H1 (cell line): ENCODE measurements at places on chromosomes 16 and 17. TPM values are rescaled to one million over a fixed set of nuclear protein-coding genes. Genes with fewer than 3 reads are reported as not detected.

DNA sequence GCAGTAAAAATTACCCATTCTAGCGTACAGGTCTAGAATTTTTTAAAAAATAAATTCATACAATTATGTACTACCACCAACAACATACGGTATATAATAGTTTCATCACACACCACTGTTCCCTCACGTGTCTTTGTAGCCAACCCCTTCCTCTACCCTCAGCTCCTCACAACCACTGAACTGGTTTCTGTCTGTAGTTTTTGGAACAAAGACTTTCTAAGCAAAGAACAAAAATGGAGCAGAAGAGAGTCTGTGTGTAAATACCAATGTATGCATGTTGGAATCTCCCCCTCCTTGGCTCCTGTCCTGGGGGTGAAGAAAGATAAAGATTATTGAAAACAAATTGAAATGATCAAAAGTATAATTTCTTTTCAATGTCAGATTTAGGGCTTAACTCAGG is 31.9 kb upstream of the CCR7 start:
- DNase-seq: no peak

DNA sequence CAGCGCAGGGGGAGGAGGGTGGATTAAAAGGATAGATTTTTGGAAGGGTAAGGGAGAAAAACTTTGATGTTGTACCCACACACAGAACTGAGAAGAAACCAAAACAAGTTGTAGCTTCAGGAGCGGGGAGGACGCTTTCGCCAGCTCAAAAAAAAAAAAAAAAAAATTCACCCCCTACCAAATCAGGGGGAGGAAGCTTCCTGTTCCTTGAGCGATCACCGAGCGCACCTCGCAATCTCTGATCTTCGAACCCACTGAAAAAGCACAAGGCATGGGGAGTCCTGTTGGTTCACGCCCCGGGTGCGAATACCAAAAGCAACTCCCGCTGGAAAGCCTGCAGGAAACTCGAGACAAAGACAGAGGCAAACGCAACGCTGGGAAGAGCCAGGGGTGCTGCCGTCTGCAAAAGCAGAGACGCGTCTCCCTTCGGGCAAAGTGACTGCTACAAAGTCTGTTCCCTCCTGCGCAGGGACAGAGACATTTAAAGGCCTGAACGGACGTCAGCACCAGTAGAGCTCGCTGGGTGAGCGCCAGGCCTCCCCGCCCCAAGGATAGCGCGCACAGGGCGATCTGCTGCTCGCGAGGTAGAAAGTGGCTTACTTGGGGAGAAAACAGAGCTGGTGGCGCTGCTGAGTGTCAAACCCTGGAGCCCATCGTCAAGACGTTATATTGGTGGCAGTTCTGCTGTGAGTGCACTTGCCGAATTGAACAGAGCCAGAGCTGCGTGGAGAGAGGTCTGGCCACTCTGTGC is 190.4 kb downstream of the USP22 start:
- peak; percentile 73 for DNase-seq

GRCh38 chr17:79023180-79023705 is 726 bp upstream of the C1QTNF1 start:
- no peak for DNase-seq

GRCh38 chr16:81519301-81520150 is 74.9 kb downstream of the CMIP start:
- no peak for DNase-seq

GRCh38 chr16:318628-319027 is 33.9 kb downstream of the AXIN1 start:
- peak; percentile 79 for DNase-seq

GRCh38 chr17:19787733-19788357 is 39.7 kb upstream of the ALDH3A1 start:
- no peak for DNase-seq

Gene SHCBP1
- 14.8 and 15.3 TPM in 2 replicates for total RNA-seq

Gene NGFR
- 8.1 TPM in 2 replicates for total RNA-seq
